ENCODE measurements at places on chromosomes 13 and 19. TPM values are rescaled to one million over a fixed set of nuclear protein-coding genes. Genes with fewer than 3 reads are reported as not detected.

The PGLYRP1 gene
- total RNA-seq, result 0.55 TPM

The ZSCAN4 gene
- total RNA-seq, result not detected

DNA sequence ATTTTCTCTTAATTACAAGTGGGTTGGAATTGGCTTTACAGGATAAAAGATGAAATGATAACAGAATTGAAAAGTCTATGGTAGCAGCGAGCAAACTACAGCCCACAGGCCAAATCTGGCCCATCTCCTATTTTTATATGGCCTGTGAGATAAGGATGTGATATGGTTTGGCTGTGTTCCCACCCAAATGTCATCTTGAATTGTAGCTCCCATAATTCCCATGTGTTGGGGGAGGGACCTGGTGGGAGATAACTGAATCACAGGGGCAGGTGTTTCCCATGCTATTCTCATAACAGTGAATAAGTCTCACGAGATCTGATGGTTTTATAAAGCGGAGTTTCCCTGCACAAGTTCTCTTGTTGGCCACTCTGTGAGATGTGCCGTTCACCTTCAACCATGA, 19.0 kb downstream of the CRYL1 start:
- H3K4me1 ChIP-seq, result no peaks in the 10 kb centered on the region
- no peaks in the 10 kb centered on the region for H3K36me3 ChIP-seq
- H3K4me3 ChIP-seq, result no peak overlapping the region
- DNase-seq, result no peak
- no peak overlapping the region for H3K27ac ChIP-seq

DNA sequence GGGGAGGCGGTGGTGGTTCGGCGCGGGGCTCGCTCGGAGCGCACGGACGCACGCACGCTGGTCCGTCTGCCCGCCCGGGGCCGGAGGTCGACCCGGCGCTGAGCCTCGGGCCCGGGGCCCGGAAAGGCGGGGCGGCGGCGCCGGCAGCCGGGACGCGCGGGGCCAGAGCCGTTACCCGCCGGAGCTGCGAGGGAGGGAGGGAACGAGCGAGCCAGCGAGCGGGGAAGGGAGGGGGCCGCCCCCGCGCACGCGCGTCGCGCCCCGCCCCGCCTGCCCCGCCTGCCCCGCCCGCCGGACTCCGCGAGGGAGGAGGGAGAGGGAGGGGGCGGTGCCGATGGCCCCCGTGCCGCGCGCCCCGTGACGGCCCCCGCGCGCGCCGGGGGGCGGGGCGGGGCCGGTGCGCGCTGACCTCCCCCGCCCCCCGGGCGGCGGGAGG, 15.0 kb downstream of the CIC start:
- no peak overlapping the region for H3K27ac ChIP-seq
- peak; percentile 78 for DNase-seq
- peaks cover 60% of the 10 kb centered on the region for H3K4me1 ChIP-seq
- H3K36me3 ChIP-seq, result peaks cover 22% of the 10 kb centered on the region

DNA sequence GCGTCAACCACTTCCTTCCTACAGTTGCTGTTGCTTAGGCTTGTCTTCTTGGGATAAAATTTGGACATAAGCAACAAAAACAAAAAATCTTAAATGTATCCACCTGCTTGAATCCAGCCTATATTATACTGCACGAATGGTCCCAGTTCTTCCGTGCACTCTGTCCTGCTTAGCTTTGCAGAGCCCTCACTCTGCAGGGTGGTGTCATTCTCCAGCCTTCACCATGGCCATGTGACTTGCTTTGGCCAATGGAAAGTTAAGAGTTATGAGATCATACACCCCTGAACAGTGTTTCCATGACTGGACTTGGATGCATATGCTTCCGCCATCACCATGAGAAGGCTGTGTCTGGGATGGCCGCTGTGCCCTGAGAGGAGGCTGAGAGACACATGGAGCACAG, 27.4 kb upstream of the SACS start:
- no peak overlapping the region for H3K27ac ChIP-seq
- H3K27me3 ChIP-seq, result peaks cover 2% of the 10 kb centered on the region

GRCh38 chr13:59345311-59345710, 818.4 kb downstream of the DIAPH3 start:
- H3K27me3 ChIP-seq, result no peaks in the 10 kb centered on the region
- no peak overlapping the region for H3K4me3 ChIP-seq
- DNase-seq, result no peak
- no peak overlapping the region for H3K27ac ChIP-seq

DNA sequence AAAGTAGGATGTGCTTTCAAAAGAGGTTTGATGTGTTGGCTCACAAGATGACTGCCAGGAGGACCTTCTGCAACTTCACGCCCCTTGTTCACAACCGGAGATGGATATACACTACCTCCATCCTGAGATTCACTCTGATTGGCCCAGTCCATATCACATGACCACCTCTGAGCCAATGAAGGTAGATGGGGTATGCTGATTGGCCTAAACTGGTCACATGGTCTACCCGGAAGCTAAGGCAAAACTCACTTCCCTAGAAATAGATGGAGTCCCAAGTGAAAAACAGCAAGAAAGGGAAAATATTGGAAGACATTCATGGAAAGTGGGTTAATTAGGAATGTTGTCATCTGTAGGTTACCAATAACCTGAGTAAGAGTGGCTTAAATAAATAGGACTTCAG, 119.7 kb upstream of the MRI1 start:
- no peak overlapping the region for H3K4me3 ChIP-seq
- peaks cover 3% of the 10 kb centered on the region for H3K27me3 ChIP-seq
- no peaks in the 10 kb centered on the region for H3K36me3 ChIP-seq
- H3K4me1 ChIP-seq, result no peaks in the 10 kb centered on the region

- H3K27ac ChIP-seq, result no peak overlapping the region
- H3K4me3 ChIP-seq, result no peak overlapping the region
- no peak for DNase-seq
- no peaks in the 10 kb centered on the region for H3K4me1 ChIP-seq
- H3K36me3 ChIP-seq, result no peaks in the 10 kb centered on the region
- no peaks in the 10 kb centered on the region for H3K27me3 ChIP-seq
These were observed 560.2 kb upstream of the SPRY2 start for GRCh38 chr13:80901111-80901510.
